Naive thymus-derived CD4-positive, alpha-beta T cell (primary cell): ENCODE measurements at places on chromosomes 1 and 21. TPM values are rescaled to one million over a fixed set of nuclear protein-coding genes. Genes with fewer than 3 reads are reported as not detected.

DNA sequence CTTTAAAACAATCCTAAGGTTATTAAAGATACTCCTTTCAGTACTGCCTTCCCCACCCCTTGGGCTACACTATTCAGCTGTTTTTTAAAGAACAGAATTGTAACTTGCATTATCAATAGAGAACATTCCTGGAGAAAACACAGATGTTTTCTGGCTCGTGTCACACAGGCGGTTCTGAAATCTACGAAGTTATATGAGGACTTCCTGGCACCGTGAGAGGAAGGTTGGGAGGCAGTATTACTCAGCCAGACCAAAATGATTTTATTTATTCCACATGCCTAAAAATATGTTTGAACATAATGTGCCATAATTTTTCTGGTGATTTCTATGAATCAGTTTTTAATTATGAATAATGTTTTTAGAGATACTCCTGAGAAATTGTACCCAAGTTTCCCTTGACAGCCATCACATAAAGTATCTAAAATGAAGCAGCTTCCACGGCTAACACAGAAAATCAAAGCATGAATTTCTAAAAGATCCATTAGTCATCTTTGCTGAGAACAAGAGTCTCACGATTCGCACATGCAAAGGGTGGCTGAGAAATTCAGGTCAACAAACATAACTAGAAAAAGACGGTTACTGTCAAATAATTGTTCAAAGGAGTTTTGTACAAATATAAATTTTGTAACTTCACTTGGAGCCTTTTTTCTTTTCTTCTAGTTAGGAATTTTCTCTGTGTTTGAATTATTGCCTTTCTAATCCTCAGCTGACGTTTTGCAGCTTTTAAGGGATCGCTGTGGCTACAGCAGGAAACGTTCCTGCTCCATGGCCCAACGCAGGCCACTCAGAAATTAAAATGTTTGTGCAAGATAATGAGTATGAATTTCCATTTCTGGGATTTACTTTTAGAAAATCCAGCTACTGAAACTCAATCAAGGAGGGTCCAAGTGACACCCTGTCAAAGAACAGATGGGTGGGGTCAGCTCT lies 8.0 kb upstream of the SIM2 start:
- no peak for DNase-seq

- no peak for DNase-seq
Observed at GRCh38 chr1:226735576-226735975, 3.5 kb downstream of the ITPKB start.

- no peak for DNase-seq
Observed at GRCh38 chr1:11691302-11691914, at the start of gene DRAXIN. TSS of gene DRAXIN (plus strand) at chr1:11691710. CDS start at chr1:11706259, 14,549 bp downstream.

- DNase-seq = no peak
Observed at GRCh38 chr1:24779689-24780464, 34.6 kb downstream of the CLIC4 start.

GRCh38 chr1:175493321-175494010 lies 249.9 kb downstream of the TNR start:
- DNase-seq = no peak

GRCh38 chr1:195345149-195345548 lies 1263.1 kb downstream of the KCNT2 start:
- DNase-seq = no peak

- no peak for DNase-seq
Observed at GRCh38 chr1:227270554-227270953, 47.7 kb downstream of the CDC42BPA start.

CCSAP gene
- polyA plus RNA-seq = 2.5 TPM
